ENCODE measurements at places on chromosomes 2 and 18.

DNA sequence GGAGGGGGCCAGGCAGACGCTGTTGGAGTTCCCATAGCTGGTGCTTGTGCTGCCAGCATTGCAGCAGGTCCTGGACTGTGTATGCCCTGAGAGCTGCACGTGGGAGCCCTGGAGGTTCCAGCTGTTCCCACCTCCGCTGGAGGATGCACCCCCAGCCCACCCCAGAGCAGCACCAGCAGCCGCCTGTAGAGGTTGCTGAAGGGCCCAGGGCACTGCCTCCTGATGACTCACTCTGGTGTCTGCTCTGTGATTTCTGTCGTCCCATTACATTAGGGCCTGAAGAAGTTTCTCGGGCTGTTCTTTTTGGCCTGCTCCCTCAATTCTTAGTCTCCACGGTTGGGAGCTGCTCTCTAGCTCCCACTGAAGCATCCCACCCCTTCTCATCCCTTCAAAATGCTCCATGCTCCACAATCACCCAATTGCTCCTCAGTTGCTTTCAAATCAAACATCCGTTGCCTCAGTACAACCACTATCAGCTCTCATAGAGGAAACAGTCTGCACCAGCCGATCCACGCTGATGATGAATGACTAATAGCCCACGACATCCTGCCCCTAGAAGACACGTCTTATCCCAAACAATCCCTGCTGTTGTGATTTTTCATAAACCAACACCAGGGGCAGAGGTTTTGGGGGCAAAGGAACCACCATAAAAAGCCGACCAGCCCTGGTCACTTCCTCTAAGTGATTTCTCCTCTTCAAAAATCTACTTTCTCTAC is 65.2 kb upstream of the RNF152 start:
- no peaks in the 10 kb centered on the region for H3K36me3 ChIP-seq
- DNase-seq, result no peak
- no peak overlapping the region for H3K27ac ChIP-seq
- H3K4me1 ChIP-seq, result peaks cover 15% of the 10 kb centered on the region

GRCh38 chr18:25298853-25299274 is 53.1 kb downstream of the ZNF521 start:
- no peaks in the 10 kb centered on the region for H3K36me3 ChIP-seq
- DNase-seq, result no peak
- H3K27me3 ChIP-seq, result no peaks in the 10 kb centered on the region

DNA sequence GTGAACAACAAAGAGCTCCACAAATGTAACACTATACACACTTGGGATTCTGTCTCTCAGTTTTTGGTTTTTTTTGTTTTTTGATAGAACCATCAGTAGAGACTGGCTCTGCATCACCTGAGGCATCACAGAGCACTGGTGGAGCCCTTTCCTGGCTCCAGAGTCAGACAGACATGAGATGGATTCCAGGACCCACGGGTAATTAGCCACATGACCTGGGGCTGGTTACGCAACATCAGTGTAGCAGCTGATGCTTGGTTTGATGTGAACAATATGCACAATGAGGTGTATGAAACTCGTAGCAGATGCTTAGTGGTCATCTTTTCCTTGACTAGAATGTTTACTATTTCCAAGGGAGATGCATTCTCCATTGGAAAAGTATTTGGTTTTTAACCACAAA is 40.7 kb downstream of the CMPK2 start:
- no peak overlapping the region for H3K27ac ChIP-seq
- no peaks in the 10 kb centered on the region for H3K27me3 ChIP-seq
- no peak overlapping the region for H3K4me3 ChIP-seq
- H3K36me3 ChIP-seq, result peaks cover 3% of the 10 kb centered on the region

DNA sequence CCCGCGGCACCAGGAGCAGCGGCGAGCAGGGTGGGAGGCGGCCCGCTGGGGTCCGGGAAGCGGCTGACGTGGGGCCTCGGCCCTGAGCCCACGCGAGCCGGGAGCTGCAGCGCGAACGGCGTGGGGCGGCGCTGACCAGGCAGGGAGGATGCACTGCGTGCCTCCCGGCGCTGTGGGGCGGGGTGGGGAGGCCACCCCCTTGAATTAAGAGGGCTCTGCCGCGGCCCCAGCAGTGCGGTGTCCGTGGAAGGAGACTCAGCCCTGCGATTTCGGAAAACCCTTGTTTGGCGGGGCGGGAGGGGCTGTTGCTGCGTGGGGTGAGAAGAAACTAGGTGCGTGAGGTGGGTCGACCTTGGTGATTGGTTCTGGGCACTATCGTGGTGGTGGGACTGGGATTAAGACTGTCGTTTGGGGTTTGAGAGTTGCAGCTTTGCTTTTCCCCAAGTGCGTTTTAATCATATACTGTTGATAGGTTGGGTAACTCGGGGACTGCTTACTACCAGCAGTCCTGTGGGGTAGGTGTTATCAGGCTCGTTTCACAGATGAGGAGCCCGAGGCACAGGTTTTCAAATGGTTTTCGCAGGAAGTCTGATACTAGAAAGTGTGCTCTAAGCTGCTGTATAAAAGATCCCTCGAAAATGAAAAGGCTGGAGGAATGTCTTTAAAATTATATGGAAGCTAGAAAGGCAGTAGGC is 722 bp downstream of the ACSL3 start:
- no peak overlapping the region for H3K4me3 ChIP-seq
- H3K27ac ChIP-seq, result peak overlapping the region; percentile 91
- H3K36me3 ChIP-seq, result peaks cover 3% of the 10 kb centered on the region

- no peak for DNase-seq
- H3K4me3 ChIP-seq, result no peak overlapping the region
- H3K27me3 ChIP-seq, result no peaks in the 10 kb centered on the region
- H3K27ac ChIP-seq, result no peak overlapping the region
- H3K36me3 ChIP-seq, result no peaks in the 10 kb centered on the region
Observed at GRCh38 chr2:48207851-48208250, 301.6 kb upstream of the FBXO11 start.

GRCh38 chr2:233807215-233807865 is 29.2 kb downstream of the MROH2A start:
- H3K27me3 ChIP-seq, result peaks cover 24% of the 10 kb centered on the region
- DNase-seq, result no peak
- H3K27ac ChIP-seq, result no peak overlapping the region
- H3K4me3 ChIP-seq, result no peak overlapping the region
- H3K36me3 ChIP-seq, result no peaks in the 10 kb centered on the region

- H3K4me3 ChIP-seq, result no peak overlapping the region
- H3K27me3 ChIP-seq, result peaks cover 22% of the 10 kb centered on the region
- no peaks in the 10 kb centered on the region for H3K4me1 ChIP-seq
- no peak for DNase-seq
Observed at GRCh38 chr2:127818794-127819425, 7.9 kb upstream of the WDR33 start.

- H3K27ac ChIP-seq, result peak overlapping the region; percentile 100
- peak; percentile 68 for DNase-seq
- H3K4me3 ChIP-seq, result peak overlapping the region; percentile 99
- H3K27me3 ChIP-seq, result no peaks in the 10 kb centered on the region
Observed at GRCh38 chr2:200862532-200863000, 1.9 kb downstream of the CLK1 start.

DNA sequence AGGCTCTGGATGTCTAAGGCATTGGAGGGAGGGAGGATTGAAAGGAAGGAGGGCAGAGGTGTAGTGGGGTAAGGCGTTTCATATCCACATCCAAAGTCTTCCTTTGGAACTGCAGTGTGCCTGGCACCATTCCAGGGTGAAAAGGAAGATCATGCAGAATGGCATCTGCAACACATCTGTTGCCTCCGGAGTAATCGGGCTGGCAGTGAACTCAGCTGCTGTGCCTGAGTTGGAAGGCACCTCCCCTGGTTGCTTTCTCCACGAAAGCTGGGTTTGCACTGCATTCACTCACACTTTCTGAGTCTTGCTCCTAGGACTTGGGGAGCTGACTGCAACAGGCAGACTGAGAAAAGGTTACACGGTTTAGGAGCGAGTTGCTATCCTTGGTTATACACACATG is 30.3 kb upstream of the SEC11C start:
- no peak overlapping the region for H3K27ac ChIP-seq
- no peaks in the 10 kb centered on the region for H3K36me3 ChIP-seq
- no peak overlapping the region for H3K4me3 ChIP-seq
- no peak for DNase-seq
- peaks cover 62% of the 10 kb centered on the region for H3K27me3 ChIP-seq

DNA sequence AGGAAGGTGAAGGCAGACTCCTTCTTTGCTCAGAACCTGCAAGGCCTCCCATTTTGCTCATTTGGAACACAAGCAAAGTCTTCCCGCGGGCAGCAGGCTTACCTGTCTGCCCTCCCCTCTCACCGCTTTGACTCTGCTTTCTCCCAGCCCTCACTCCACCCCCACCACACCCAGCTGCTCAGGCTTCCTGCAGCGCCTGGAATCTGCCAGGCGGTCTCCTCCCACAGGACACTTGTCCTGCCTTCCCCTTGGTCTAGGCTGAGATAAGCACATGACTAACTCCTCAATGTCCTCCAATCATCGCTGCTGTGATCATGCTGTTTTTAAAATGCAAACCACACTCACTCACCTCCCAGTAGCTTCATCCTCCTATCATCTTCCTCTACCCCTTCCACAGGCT is 430.0 kb downstream of the ZNF516 start:
- no peaks in the 10 kb centered on the region for H3K36me3 ChIP-seq
- DNase-seq, result no peak
- peaks cover 17% of the 10 kb centered on the region for H3K27me3 ChIP-seq
- H3K4me1 ChIP-seq, result no peaks in the 10 kb centered on the region

DNA sequence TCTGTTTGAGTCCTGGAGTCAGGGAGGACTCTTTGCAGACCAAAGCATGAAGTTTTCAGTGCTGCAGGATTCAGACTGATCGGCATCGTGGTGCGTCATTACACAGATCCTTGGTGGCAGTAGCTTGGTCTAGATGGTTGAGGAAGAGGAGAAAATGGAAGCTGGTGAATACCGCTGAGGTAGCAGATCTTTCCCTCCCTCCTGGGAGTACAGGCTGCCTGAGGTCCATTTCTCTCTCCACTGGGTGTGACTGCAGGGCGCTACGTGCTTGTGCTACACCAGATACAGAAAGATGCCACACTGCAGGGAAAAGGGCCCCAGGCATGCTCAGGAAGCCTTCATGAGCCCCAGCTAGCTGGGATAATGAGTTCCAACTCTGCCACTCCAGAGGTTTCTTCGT is 3.3 kb upstream of the CNDP1 start:
- H3K4me3 ChIP-seq, result no peak overlapping the region
- peaks cover 4% of the 10 kb centered on the region for H3K27me3 ChIP-seq
- no peak overlapping the region for H3K27ac ChIP-seq
- DNase-seq, result no peak

- H3K4me1 ChIP-seq, result peaks cover 50% of the 10 kb centered on the region
- H3K36me3 ChIP-seq, result peaks cover 6% of the 10 kb centered on the region
- H3K27me3 ChIP-seq, result peaks cover 6% of the 10 kb centered on the region
- peak overlapping the region; percentile 96 for H3K27ac ChIP-seq
Observed at GRCh38 chr2:156399950-156400705, 36.1 kb upstream of the GPD2 start.

DNA sequence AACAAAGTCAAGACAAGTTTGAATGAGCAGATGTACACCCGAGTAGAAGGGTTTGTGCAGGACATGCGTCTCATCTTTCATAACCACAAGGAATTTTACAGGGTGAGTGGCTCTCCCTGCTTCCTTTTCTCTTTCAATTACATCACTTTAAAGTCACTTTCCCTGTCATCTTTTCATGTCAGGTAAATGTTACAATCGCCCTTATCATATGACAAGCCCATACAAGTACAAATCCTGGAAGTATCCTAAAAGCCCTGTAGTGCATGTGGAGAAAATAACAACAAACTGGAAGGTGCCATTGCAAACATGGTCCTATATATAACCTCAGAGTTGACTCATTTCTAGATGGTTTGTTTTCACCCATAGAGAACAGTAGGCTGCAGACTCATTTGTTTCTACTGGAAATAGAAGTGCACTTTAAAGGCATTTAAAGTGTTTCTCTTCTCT is 126.0 kb downstream of the SP100 start:
- no peak overlapping the region for H3K27ac ChIP-seq
- DNase-seq, result no peak
- no peaks in the 10 kb centered on the region for H3K27me3 ChIP-seq
- peaks cover 27% of the 10 kb centered on the region for H3K4me1 ChIP-seq
- no peak overlapping the region for H3K4me3 ChIP-seq

GRCh38 chr2:219537657-219538488 is 5.7 kb downstream of the CHPF start:
- DNase-seq, result no peak
- H3K27me3 ChIP-seq, result peaks cover 1% of the 10 kb centered on the region
- peaks cover 6% of the 10 kb centered on the region for H3K36me3 ChIP-seq
- H3K4me1 ChIP-seq, result peaks cover 16% of the 10 kb centered on the region

DNA sequence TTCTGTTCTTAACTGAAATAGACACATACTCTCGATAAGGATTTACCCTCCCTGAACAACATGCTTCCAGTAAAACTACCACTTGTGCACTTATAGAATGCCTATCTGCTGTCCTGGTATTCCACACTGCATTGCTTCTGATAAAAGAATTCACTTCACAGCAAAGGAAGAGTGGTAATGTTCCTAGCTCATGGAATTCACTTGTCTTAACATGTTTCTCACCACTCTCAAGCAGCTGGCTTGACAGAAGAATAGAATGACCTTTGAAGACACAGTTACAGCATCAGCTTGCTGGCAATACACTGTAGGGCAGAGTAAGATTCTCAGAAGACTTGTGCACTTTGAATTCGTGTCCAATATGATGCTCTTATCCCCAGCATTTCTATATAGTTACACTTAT is 524.1 kb upstream of the CNTNAP5 start:
- no peak overlapping the region for H3K4me3 ChIP-seq
- no peak for DNase-seq
- no peak overlapping the region for H3K27ac ChIP-seq
- H3K27me3 ChIP-seq, result no peaks in the 10 kb centered on the region
- H3K36me3 ChIP-seq, result no peaks in the 10 kb centered on the region

DNA sequence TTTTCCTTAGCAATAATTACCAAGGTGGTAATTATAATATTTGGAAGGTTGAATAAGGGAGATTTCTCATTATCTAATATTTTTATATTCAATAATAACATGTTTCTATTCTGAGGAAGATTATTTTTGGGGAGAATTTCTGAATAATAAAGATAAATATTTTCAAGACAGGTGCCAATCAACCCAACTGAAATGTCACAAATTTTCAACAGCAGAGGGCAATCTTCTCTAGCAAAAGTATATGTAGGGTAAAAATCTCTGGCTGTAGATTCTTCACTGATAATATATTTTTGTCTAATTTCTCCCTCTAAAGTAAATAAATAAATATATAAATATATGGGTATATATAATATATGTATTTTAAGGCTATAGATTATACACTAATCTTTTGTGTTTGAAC is 1187.2 kb upstream of the CRIM1 start:
- no peak for DNase-seq
- no peaks in the 10 kb centered on the region for H3K36me3 ChIP-seq
- no peaks in the 10 kb centered on the region for H3K27me3 ChIP-seq
- no peak overlapping the region for H3K4me3 ChIP-seq
- H3K27ac ChIP-seq, result no peak overlapping the region

GRCh38 chr18:46329736-46330246 is 225.6 kb downstream of the HAUS1 start:
- peaks cover 33% of the 10 kb centered on the region for H3K27me3 ChIP-seq
- no peak overlapping the region for H3K27ac ChIP-seq
- H3K36me3 ChIP-seq, result no peaks in the 10 kb centered on the region
- no peak for DNase-seq
- H3K4me1 ChIP-seq, result peaks cover 11% of the 10 kb centered on the region
- no peak overlapping the region for H3K4me3 ChIP-seq

- no peak overlapping the region for H3K27ac ChIP-seq
- DNase-seq, result no peak
- no peaks in the 10 kb centered on the region for H3K36me3 ChIP-seq
Observed at GRCh38 chr2:118689456-118689855, 158.0 kb downstream of the EN1 start.

GRCh38 chr2:108454440-108454839 is 5.4 kb downstream of the GCC2 start:
- no peak overlapping the region for H3K4me3 ChIP-seq
- H3K36me3 ChIP-seq, result peaks cover 64% of the 10 kb centered on the region
- H3K4me1 ChIP-seq, result peaks cover 54% of the 10 kb centered on the region
- H3K27me3 ChIP-seq, result no peaks in the 10 kb centered on the region
